ENCODE measurements at places on chromosomes 6 and 20. TPM values are rescaled to one million over a fixed set of nuclear protein-coding genes. Genes with fewer than 3 reads are reported as not detected.

The RRAGD gene
- total RNA-seq = 8.0 TPM

The VSX1 gene
- total RNA-seq = not detected

DNA sequence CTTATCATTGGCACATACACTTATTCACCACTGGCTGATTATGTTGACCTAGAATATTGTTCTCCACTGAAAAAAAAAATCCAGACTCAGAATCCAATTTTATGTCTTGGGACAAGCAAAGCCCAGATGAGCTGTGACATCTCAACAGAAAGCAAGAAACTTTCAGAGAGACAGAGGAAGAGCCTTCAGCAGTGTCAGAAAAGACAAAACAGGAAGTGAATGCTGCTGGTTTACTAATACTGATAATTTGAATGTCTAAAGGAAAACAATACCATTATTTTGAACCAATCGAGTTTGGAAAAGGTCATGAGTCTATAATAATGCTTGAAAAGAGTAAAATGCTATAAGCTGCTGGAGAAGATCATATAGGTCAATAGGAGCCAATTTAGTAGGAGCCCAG, 179.8 kb upstream of the RIMS1 start:
- H3K4me3 ChIP-seq = no peak overlapping the region
- no peaks in the 10 kb centered on the region for H3K36me3 ChIP-seq
- no peaks in the 10 kb centered on the region for H3K4me1 ChIP-seq
- H3K27ac ChIP-seq = no peak overlapping the region
- no peaks in the 10 kb centered on the region for H3K27me3 ChIP-seq

- no peak overlapping the region for H3K4me3 ChIP-seq
- peaks cover 2% of the 10 kb centered on the region for H3K36me3 ChIP-seq
- H3K27me3 ChIP-seq = no peaks in the 10 kb centered on the region
- H3K4me1 ChIP-seq = peaks cover 4% of the 10 kb centered on the region
- H3K27ac ChIP-seq = no peak overlapping the region
These were observed 4.9 kb upstream of the AAR2 start for GRCh38 chr20:36231331-36231730.

GRCh38 chr6:35185971-35186370, 27.8 kb upstream of the SCUBE3 start:
- H3K36me3 ChIP-seq = no peaks in the 10 kb centered on the region
- no peak overlapping the region for H3K4me3 ChIP-seq
- H3K27me3 ChIP-seq = peaks cover 30% of the 10 kb centered on the region
- no peak for DNase-seq

Data from progenitor cell of endocrine pancreas (in vitro differentiated cells).